ENCODE measurements at places on chromosomes 13 and 19.

GRCh38 chr13:112870737-112871287 is 98.2 kb upstream of the MCF2L start:
- DNase-seq = no peak

GRCh38 chr13:101945435-101945834 is 456.4 kb downstream of the FGF14 start:
- no peak for DNase-seq

DNA sequence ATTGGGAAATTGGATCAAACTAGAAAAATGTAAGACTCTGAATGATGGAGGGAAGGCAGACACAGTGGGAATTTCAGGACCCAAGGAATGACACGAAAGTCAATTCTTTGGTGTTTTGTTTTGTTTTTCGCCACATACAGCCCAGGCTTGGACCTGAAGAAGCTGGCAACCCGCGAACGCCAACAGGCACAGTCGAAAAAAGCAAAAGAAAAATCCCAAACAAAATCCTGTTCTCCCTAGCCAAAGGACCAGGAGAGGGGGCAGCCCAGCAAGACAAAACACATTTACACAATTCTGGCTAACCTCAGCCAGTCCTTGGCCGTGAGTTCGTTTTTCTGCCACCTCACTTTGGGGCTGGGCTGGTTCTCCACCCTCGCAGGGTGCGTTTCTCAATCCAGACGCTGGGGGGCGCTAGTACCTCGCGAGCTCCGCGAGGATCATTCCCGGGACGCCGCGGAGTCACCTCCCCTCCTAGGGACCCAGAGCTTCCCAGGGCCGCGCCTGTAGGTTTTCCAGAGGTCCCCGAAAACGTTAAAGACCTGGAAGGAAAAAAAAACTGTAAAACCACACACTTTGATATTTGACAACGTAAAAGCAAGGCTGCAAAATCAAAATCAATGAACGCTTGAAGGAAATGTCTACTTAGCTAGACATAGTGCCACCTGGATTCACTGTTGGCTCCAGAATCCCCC is 34.9 kb upstream of the TPM4 start:
- peak; percentile 90 for DNase-seq

- no peak for DNase-seq
These were observed 18.8 kb upstream of the GTF3A start for GRCh38 chr13:27405546-27406134.

DNA sequence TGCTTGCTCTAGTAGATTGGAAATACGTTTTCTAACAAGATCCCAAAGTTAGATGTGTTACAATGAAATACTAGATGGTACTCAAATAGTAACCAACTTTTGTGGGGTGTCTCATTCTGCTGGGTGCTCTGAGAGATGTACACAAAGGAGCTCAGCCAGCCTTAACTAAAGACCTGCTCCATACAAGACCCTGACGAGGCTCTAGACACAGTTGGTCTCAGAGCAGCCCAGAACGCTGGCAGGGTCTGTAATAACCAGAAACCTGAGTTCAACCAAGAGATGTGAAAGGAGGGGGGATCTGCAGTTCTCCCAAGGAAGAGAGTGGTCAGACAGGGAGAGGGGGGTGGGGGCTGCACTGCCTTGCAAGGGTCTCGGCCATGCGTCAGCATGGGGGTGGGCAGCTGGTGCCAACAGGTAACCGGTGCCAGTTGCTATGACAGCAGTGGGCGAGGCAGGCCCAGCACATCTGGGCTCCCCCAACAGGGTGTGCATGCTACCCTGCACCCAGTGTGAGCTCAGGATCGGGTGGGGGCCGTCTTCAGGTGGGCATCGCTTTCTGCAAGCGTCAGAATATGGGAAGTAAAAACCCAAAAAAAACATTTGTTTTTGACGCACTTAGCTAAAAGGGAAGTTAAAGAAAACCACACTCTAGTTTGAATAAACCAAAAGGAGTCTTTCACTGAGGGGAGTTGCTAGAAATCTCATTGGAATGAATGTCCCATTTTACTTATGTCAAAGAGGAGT is 68.0 kb upstream of the GPR183 start:
- no peak for DNase-seq

GRCh38 chr19:45576682-45577081 is 7.9 kb downstream of the OPA3 start:
- DNase-seq = no peak

DNA sequence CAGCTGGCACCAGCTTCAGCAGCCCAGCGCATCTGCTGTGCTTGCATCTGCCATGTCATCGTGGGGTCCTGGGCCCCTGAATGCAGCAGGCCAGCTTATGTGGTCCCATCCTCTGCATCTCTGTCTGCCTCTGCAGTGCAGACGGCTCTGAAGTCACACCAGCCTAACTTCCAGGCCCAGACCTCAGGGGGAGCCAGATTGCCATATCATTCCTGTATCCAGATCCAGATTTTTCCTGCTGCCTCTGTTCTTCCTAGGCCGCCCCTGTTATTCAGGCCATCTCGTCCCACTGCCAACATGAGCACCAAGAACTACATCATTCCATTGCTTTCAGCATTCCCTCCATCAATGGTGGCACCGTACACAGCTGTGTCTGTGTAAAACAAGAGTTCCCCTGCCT is 571.6 kb downstream of the UQCRFS1 start:
- no peak for DNase-seq

DNA sequence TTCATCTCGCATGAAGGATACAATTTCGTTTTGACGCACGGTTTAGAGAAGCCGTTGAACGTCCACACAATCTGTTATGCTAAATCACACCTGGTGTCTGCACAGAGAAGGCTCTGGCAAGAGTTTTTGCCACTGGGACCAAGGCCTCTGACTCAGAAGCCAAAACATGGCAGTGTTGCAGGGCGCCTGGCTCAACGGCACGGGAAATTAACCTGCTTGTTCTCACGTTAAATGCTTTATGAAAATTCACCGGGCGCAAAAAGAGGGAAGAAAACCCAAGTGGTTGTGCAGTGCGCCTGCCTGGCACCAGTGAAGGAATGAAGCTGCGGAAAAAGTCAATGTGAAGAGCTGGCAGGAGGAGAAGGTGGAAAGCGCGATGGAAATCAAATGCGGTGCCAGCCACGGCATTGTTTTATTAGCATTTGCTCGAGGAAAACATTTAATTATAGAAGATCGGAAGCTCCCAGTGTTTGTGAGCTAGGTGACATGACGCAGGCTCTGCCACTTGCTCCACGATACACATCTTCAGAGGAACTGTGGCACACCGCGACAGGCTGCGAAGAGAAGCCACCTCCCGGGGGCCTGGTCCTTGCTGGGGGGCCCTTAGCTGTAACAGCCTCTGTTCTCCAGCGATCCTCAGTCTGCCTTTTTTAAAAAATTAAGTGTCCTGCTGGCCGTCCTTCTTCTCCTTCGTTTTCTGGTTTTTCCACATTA is 126.2 kb downstream of the ZIC5 start:
- no peak for DNase-seq

GRCh38 chr13:105016266-105016665 is 1519.2 kb downstream of the EFNB2 start:
- no peak for DNase-seq

All from stimulated activated effector memory CD8-positive, alpha-beta T cell treated with anti-CD3 and anti-CD28 coated beads, Interleukin-12 subunit alpha, Interleukin-12 subunit beta, amount 100 ng/mL, for 72 hours (primary cell).